ENCODE measurements at places on chromosomes 11 and 22. TPM values are rescaled to one million over a fixed set of nuclear protein-coding genes. Genes with fewer than 3 reads are reported as not detected.

DNA sequence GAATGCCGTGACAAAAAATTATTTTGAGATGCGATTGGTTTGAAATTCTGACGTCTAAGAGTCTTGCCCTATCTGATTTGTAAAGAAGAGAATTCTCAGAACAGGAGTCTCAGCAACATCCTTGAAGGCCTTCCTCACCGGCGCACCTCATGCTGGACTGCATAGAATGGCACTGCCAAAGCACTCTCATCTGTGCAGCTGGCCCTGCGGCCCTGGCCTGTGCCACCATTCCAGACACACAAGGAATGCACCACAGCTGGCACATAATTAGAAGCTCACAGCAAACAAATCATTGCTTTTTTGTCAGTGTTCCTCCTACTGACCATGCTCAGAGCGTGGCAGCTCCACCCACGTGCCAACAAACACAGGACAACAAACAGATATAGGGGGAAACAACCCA lies 166.0 kb downstream of the KIRREL3 start:
- no peak for DNase-seq

GRCh38 chr22:30860176-30861105 lies 108.1 kb downstream of the MORC2 start:
- DNase-seq = no peak

GRCh38 chr11:6931146-6931713 lies 5.0 kb downstream of the ZNF215 start:
- DNase-seq = no peak

- no peak for DNase-seq
Observed at GRCh38 chr22:25741692-25742626, at the start of gene MYO18B. Gene MYO18B (plus strand): TSS chr22:25742188. CDS start chr22:25761093, 18,905 bp downstream.

GRCh38 chr11:64089915-64090805 lies 54.4 kb downstream of the FLRT1 start:
- DNase-seq = no peak

DNA sequence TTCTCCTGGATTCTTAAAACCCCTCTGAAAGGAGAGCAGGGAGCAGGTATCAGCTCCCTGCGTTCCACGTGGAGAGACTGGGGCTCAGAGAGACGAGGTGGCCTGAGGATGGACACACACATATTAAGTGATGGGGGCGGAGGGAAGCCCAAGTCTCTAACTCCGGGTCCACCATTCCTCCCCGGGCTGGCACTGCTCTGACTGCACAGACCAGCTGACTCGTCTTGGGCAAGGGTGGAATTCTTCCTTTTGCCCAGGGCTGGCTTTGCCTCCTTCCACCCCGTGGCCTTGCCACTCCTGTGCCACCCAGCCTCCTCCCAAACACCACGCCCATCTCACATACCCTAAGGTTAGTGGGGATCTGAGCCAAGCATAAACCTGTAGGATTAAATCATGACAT lies 65.0 kb downstream of the BUD13 start:
- no peak for DNase-seq

GRCh38 chr11:16096336-16096735 lies 260.0 kb downstream of the SOX6 start:
- no peak for DNase-seq

GRCh38 chr11:134781380-134781866 lies 369.4 kb upstream of the B3GAT1 start:
- DNase-seq = no peak

- no peak for DNase-seq
Observed at GRCh38 chr11:5703741-5704536, 14.3 kb downstream of the TRIM22 start.

- no peak for DNase-seq
Observed at GRCh38 chr22:32695451-32695891, 106.0 kb upstream of the TIMP3 start.

GRCh38 chr11:132099692-132100091 lies 729.3 kb downstream of the NTM start:
- DNase-seq = no peak

CCDC73 gene
- not detected for total RNA-seq

MUS81 gene
- total RNA-seq = 85.8 TPM

C11orf87 gene
- not detected for total RNA-seq

ASRGL1 gene
- 6.1 TPM for total RNA-seq

SORL1 gene
- 44.5 TPM for total RNA-seq
